ENCODE measurements at places on chromosomes 6 and 20.

- DNase-seq: no peak
These were observed 164.1 kb downstream of the FRK start for GRCh38 chr6:115896538-115897129.

DNA sequence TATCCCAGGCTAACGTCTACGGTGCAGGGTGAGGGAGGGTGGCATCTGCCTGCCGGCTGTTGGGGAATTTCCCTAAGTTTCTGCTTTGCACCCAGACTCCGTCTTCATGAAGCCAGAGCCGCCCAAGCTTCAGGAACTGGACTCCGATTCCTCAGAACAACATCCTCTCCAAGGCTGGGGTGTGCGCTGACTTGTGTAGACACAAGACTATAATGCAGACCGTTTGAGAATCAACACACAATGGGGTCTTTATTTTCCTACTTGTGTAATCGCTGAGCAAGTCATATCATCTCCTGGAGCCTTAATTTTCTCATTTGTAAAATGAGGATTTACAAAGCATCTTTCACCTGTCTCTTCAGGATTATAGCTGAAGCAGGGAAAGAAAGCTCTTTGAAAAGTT lies 160.5 kb upstream of the AGPAT4 start:
- DNase-seq: no peak

DNA sequence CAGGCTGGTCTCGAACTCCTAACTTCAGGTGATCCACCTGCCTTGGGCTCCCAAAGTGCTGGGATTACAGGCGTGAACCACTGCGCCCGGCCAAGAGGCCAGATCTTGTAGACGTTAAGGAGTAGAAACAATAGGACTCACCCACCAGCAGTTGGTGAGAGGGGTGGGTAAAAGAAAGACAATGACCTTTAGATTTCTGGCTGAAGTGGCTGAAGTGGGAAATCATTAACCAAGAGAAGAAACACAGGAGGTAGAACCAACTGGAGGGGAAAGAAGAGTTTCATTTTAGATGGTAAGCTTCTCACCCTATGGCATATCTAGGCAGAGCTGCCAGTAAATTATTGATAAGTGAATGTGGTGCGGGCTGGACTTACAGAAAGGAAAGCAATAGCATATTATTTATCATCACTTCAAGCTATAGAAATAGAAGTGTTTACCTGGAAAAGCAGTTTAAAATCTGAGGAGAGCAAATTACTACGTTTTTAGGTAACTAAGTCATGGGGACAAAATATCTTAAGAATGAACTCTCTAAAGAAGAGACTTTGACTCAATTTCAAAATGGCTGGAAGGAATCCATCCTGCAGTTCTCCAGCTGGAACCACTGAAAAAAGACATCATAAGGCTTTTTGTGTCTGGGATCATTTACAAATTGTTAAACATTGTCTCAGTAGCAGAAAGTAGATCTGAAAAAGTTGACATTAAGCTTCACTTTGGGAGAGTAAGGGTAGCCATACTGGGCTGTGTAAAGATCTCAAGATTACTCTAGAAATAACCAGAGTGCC lies 109.6 kb downstream of the ALDH8A1 start:
- no peak for DNase-seq

- DNase-seq: no peak
These were observed 60.0 kb downstream of the GINS1 start for GRCh38 chr20:25467441-25467840.

GRCh38 chr6:42761287-42762067 lies 15.6 kb upstream of the TBCC start:
- DNase-seq: no peak

DNA sequence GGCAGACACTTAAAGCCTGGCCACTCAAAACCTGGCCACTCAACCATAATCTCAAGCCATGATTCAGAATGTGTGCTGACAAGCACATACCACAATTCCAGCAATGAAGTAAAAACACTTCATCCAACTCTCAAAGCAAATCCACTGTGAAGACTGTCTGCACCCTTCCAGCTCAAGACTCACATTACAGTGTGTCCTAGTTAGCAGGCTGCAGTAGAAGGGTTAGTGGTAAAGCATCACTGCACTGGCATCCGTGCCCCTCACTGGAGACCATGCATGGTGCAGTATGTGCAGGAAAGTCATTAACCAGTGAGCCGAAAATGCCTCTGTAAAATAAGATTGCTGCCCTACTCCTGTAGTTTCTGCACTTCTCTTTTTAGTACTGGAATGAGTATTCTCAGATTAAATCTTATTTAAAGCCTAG lies 43.4 kb downstream of the SLC23A2 start:
- no peak for DNase-seq

DNA sequence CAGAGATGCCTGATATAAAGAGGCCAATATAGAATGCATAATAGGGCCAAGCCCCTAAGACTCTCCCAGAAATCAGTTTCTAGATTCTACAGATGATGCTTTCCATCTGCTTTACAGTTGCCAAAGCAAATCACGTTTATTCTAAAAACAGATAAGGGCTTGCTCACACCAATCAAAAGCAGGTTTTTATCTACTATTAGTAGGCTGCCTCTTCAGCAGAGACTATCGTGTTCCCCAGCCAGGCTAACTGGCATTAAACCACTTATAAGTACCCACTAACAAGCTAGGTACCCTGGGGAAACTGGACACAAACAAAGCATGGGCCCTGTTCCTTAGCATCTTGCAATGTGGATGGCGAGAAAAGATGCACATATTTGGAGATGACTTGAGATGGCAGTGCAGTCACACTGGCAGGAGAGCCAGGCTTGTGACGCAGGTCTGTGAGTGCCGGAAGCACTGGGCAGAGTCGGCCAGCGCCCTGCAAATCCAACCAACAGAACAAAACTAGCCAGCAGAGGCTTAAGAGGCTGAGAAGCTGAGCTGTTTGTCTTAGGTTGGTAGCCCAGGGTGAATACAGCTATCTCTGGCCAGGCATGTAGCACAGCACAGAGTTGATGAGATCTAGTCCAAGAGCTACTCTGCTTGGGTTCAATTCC lies 73.4 kb downstream of the GFOD1 start:
- peak; percentile 48 for DNase-seq

- no peak for DNase-seq
These were observed 28.1 kb upstream of the EEF1E1 start for GRCh38 chr6:8130399-8130798.

DNA sequence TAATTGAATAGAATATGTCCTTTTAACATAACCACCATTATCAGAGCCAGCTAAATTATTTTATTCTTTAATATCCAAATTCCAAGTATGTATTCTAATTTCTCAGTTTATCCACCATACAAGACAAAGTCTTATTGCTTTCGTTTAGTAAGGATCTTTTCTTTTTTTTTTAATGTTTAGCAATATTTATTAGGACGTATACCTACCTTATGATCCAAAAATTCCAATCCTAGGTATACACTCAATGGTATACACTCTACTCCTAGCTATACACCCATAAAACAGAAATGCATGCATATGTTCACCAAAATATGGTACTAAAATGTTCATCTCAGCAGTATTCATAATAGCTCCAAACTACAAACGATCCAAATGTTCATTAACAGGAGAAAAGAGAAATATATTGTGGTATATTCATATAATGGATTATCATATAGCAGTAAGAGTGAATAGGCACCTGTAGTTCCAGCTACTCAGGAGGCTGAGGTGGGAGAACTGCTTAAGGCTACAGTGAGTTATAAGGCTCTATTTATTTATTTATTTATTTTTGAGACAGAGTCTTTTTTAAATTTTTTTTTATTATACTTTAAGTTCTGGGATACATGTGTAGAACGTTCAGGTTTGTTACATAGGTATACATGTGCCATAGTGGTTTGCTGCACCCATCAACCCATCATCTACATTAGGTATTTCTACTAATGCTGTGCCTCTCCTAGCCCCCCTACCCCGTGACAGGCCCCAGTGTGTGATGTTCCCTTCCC lies 17.3 kb downstream of the TNFAIP3 start:
- no peak for DNase-seq

- DNase-seq: no peak
These were observed 36.2 kb downstream of the MMS22L start for GRCh38 chr6:97246842-97247241.

GRCh38 chr6:113750151-113750855 lies 106.8 kb upstream of the MARCKS start:
- no peak for DNase-seq

DNA sequence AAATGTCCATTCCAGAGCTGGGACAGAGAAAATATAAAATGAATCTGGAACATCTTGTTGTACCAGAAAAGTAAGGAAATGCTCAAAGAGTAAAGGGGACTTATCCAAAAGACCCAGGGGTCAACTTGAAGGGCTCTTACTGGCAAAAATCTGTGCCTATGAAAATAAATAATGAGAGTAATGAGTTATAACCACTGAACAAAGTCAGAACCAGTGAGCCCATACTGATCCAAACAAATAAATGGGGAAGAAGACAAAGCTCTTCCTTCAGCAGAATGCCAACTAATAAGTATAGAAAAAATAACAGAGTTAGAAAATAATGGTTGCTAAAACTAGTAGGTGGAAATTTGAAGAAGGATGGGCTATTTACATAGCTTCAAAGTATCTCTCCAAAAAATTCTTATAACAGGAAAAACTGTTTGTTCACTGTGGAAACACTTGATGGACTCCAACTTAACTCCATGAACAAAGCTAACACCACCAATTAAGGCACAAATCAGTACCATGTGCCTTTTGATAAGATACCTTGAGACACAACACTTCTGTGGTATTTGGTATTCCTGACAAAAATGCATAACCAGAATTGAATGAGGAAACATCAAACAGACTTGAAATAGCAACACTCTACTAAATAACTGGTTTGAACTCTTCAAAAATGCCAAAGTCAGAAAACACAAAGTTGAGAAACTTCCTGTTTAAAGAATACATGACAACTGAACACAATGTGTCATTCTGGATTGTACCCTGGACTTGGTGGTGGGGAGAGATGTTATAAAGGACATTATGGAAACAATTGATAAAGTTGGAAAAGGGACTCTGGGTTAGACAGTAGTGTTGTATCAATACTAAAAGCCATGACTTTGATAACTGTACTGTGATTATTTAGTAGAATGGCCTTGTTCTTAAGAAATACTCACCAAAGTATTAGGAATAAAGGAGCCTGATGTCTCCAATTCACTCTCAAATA lies 197.5 kb downstream of the ISM1 start:
- DNase-seq: no peak

DNA sequence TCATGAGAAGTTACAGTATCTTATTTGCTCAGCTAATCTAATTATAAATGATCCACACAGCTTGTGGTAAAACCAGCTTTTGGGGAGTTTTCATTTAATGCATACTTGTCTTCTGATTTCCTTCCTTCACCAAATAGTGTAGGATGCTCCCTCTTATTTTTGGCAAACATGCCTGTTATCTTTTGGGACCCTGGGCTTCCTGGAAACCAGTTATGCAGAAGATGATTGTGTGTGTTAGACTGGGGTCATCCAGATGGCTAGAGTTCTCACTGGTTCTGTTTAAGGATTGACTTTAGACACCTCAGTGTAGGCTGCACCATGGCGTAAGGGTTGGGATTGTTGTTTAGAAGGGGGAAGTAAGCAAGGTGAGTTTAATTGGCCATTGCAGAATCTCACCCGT lies 61.3 kb downstream of the PTPN1 start:
- no peak for DNase-seq

DNA sequence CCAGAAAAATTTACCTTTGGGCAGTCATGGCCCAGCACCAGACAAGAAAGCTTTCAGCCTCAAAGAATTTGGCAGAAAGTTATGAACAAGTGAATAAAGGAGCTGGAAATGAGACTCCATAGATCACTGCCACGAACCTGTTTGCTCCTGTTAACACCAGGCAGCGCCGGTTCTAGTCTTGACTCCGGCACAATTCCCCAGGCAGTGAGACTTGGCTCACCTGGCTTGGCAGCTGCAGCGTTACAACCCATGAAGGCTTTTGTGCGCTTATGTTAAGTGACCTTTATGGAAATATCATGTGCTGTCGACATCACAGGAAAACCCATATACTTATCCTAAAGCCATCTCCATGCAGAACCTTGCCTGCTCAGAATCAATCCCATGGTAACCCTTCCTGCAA lies 22.2 kb upstream of the FOXC1 start:
- no peak for DNase-seq

- DNase-seq: no peak
These were observed 24.3 kb downstream of the AKAP7 start for GRCh38 chr6:131159578-131159977.

GRCh38 chr6:152598901-152599537 lies 38.1 kb downstream of the SYNE1 start:
- no peak for DNase-seq

DNA sequence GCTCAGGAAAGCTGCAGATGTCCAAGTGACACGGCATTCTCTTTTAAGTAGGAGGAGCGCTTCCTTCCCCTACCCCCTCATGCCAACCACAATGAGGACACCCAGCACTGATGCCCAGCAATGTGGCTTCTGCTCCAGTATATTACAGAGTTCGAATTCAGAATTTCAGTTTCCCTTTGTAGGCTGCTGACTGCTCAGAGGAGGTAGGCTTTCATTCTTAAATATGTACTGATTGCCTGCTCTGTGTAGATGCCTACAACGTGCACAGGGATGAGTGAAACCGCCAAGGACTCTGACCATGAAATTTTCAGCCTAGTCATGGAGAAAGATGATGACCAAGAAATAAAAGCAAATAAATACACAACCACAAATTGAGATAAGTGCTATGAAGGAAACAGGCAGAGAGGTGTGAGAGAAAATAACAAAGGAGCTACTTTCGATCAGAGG lies 50.9 kb upstream of the TNFAIP3 start:
- DNase-seq: peak; percentile 42

DNA sequence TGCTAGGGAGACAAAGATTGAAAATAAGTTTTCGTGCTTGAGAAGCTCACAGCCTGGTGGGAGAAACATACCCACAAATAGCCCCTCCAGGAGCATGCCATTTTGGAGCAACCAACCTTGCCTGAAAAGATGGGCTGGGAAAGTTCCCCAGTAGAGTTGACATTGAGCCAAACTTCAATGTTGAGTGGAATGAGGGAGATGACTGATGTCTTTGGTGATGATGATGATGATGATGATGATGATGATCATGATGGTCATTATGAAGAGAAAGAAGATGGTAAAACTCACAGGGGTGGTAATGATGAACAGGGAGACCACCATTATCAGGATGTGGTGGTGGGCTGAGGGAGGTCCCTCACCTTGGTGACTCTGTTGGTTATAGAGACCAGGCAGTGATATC lies 283.9 kb upstream of the RNF24 start:
- DNase-seq: no peak

GRCh38 chr20:5331340-5331739 lies 14.6 kb upstream of the PROKR2 start:
- no peak for DNase-seq

GRCh38 chr6:39140556-39141167 lies 25.7 kb upstream of the SAYSD1 start:
- DNase-seq: no peak
